ENCODE measurements at places on chromosomes 6 and 20. TPM values are rescaled to one million over a fixed set of nuclear protein-coding genes. Genes with fewer than 3 reads are reported as not detected.

Gene C6orf15
- total RNA-seq, result not detected

DNA sequence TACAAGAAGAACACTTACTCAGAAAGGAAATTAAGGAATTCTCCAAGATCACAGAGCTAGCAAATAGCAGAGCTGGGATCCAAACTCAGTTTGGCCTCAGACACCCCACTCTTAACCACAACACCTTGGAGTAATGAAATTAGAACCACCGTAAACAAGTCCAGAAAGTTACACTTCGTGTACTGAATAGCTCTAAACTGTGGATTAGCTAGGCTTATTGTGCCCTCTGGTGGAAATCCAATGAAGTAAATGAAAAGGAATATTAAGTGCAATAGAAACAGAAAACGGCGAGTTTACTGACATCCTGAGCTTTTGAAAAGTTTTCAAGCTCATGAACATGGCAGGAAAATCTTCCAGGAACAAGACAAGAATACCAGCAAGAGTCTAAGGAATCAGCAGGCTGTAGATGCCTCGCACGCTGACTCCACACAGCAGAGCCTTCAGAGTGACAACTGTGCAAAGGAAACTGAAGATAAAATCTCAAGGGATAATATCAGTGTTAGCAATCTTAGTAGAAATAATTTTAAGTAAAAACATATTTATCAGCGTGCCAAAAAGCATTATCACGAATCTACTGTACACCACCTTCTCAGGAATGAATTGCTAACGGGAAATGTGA, 34.6 kb downstream of the FBXO5 start:
- DNase-seq, result peak; percentile 73

Gene FILIP1
- 5.5 TPM for total RNA-seq

Gene ZNF334
- 14.0 TPM for total RNA-seq

DNA sequence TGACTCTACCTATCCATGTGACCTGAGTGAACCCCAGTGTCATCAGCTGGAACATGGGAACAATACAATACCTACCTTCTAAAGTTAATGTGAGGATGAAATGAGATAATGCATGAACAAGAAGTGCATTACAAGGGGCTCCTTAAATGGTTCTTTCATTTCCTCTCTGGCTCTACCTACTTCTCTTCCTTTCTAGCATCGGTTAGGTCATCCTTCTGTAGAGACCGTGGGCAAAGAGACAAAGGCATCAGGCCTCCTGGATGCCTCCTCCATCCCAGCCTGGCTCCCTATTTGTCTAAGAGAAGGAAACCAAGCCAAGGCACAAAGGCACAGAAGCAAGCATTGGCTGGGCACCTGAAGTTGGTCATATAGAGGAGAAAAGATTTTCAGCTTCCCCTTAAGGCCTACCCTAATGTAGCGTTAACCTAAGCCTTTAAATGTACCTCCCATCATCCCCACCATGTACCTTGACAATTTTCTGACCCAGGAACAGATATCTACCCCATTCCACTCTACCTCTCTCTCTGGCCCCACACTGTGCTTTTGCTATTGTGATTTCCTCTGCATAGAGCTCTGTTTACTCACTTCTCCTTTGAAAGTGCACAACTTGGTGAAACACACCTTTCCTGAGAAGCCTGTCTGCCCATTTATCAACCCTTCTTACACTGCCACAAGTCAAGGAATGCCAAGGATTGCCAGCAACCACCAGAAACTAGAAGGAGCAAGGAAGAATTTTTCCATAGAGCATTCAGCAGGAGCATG, 86.6 kb downstream of the GCLC start:
- DNase-seq, result no peak
